Fibroblast of skin of right quadriceps (primary cell): ENCODE measurements at places on chromosomes 1 and 21.

GRCh38 chr1:29259802-29260441 is 23.6 kb downstream of the PTPRU start:
- peak; percentile 44 for DNase-seq

- peak; percentile 53 for DNase-seq
Observed at GRCh38 chr1:200354243-200354642, 55.6 kb downstream of the ZNF281 start.

GRCh38 chr1:70336050-70336449 is 18.5 kb downstream of the ANKRD13C start:
- DNase-seq = no peak

DNA sequence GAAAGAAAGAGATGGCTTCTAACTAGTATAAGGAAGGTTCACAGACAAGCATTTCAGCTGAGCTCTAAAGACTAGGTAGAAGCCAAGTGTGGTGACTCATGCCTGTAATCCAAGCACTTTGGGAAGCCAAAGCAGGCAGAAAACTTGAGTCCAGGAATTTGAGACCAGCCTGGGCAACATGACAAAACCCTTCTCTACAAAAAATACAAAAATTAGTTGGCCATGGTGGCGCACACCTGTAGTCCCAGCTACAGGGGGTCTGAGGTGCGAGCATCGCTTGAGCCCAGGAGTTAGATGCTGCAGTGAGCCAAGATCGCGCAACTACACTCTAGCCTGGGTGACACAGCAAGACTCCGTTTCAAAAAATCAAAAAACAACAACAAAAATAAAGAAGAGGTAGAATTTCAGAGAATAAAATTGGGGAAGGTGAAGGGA is 27.8 kb downstream of the FBXO42 start:
- peak; percentile 78 for DNase-seq

- no peak for DNase-seq
Observed at GRCh38 chr1:1981142-1981500, 22.5 kb downstream of the CFAP74 start.

DNA sequence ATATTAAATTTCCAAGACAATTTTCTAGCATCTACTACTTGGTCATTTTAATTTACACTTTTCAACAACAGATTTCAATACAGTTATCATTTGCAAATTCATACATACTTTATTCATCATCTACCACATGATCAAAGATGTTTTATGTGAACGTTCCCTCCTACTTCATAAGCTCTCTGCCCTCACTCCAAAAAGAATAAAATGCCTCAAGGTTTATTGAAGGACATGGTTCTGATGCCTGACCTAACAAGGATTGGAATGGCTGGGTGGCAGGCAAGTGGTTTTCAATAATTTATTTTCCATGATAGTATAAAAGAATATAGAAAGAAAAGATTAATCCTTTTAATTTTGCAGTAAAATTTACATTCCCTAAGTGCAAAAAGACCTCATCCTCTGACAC is 5.4 kb downstream of the CDKN2C start:
- no peak for DNase-seq
